Kasumi-1 (cell line): ENCODE measurements at places on chromosomes 6 and 20.
A peak's percentile ranks its signal among the peaks of the same experiment; 100 is the strongest.

DNA sequence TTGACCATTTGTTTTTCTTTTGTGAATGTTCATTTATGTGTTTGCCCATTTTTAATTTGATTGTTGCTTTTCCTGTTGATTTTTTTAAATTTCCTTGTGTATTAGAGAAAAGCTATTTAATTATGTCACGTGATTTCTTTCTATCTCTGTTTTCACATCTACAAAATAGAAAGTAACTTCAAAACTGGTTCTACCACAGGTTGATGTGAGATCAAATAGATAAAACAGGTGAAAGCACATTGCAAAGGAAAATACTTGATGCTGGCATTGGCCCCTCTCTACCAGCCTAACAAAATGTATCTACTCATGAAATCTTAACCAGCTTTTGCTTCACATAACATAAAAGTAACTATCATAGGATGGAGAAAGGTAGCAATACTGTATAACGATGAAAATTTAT, 129.2 kb downstream of the TMEM242 start:
- DNase-seq = no peak

GRCh38 chr6:138278326-138278725, 60.0 kb upstream of the PBOV1 start:
- no peak for DNase-seq

DNA sequence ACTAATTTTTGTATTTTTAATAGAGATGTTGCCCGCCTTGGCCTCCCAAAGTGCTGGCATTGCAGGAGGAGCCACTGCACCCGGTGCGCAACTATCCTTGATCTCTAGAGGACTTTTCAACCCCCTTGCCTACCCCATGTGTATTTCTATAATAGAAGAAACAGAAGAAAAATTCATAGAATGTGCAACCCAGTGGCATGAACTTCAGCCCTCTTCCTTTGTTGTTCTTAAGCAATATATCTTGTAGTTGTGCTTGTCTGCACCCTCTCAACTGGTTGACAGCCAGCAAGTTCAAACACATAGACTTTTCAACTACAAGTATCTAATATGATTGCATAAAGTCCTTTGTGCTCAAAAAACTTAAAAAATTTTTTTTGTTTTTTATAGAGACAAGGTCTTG, 72.3 kb upstream of the NCOA3 start:
- DNase-seq = no peak

DNA sequence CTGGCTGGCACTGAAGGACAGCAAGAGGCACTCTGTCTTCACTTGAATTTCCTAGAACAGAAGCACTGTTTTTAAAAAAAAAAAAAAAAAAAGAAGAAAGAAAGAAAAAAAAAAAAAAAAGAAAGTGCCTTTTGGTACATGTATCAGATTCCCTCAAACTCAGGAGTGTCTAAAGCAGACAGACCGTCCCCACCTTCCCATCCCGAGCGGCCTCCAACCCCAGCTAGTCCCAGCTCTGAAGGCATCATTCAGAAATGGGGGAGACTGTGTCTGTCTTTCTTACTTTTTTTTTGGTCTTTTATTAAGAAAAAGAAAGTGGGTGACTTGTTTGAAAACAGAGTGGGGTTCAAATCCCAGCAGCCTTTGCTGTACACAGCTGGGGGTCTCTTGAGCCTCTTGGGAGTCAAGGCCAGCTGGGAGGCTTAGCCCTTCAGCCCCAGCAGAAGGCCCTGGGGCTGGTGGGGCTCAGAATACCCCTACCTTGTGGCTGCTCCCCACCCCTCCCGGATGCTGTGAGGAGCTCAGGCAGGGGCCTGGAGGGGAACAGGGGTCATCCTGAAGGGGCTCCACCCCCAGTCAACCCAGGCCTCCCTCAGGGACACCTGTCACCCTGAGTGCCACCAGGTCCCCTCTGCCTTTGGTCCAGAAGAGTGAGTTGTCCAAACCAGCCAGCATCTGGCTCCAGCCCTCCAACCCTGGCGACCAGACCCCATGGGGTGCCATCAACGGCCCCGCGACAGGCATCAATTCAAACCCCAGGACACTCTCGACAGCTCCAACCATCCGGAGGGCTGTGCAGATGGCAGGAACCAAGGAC, 128.3 kb downstream of the TAF4 start:
- DNase-seq = no peak

DNA sequence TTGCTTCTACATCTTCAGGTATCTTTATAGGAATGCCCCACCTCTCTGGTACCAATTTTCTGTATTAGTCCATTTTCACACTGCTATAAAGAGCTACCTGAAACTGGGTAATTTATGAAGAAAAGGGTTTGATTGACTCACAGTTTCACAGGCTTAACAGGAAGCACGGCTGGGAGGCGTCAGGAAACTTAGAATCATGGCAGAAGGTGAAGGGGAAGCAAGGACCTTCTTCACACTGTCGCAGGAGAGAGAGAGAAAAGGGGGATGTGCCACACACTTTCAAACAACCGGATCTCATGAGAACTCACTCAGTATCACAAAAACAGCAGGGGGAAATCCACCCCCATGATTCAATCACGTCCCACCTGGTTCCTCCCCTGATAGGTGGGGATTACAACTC, 24.4 kb upstream of the LY86 start:
- DNase-seq = no peak

DNA sequence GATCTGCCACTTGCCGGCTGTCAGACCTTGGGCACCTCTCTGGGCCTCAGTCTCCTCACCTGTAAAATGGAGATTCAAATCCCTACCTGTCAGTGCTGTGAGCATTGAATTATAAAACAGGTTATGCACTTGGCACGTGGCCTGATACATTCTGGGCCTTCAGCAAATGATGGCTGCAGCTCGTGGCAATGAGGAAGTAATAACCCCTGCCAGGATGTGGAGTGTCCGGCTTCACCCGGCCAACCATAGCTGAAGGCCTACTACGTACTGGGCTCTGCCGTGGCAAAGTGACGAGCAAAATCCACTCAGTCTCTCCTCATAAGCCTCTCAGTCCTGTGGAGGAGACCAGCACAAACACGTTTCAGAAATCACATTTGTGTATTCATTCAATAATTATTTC, 10.9 kb upstream of the VSTM2L start:
- DNase-seq = no peak

DNA sequence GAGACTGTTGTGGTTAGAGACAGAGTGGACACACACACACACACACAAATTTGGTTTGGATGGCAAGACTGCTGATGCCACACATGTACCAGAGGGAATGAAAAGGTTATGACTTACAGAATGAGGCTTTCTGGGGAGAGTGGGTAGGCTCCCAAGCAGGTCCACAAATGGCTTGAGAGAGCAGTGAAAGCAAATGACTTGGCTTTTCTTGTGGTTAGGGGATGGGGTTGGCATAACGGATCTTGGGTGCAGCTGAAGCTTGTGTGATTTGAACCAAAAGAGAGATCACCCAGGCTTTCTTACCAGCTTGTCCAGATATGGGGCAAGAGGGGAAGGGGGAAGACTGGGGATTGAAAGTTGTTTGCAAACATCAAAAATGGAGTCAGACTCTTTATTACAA, 73.9 kb upstream of the OLIG3 start:
- DNase-seq = no peak

GRCh38 chr6:142294679-142295078, 7.1 kb upstream of the ADGRG6 start:
- DNase-seq = peak; percentile 95

GRCh38 chr6:153673225-153673624, 365.8 kb upstream of the OPRM1 start:
- DNase-seq = no peak

- peak; percentile 85 for DNase-seq
Observed at GRCh38 chr6:128600397-128600951, 80.1 kb upstream of the PTPRK start.

DNA sequence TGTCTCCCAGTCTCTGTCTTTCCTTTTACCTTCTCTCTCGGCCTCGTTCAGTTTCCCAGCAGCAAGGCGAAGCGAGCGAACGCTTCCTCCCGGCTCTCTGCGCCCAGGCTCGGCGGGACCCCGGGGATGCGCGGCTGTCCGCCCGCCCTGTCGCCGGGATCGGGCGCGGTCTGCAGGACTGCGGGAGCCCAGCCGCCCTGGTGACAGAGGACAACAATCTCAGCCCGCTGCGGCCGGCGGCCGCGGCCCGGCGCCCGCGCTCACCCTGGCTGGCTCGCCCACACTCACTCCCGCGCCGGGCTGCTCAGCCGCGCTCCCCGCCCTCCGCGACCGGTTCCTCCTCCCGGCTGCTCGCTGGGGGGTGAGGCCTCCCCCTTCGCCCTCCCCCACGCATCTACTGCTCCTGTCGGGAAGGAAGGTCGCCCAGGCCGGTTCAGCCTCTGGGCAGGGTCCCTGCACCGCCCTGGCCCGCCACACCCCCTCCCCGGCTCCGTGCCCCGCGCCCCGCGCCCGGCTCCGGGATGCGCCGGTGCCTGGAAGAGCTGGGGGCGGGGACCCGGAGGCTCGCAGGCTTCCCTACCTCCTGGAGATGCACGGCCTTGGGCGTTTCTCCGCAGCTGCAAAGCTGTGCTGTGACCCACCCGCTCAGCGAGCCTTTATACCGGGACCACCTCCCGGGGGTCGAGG, 410 bp downstream of the SYNE1 start:
- no peak for DNase-seq

DNA sequence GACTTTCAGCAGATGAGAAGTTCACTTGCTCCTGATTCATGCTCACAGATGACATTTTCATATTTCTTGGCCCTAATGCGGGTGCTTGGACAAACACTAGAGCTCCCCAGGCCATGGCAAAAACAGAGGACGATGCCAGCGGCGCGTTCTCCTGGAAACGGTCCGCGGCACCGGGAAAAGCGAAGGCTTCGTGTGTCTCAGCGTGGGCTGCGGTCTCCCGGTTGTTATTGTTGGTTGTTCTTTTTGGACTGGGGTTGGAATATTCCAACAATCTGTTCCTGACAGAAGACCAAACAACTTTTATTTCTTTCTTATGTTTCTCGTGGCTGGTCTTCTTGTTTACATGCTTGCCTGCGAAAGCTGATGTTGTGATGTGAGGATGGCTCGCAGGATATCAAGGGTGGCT, 46.8 kb upstream of the NEDD9 start:
- DNase-seq = no peak

- DNase-seq = no peak
Observed at GRCh38 chr6:152068622-152069261, 261.3 kb downstream of the ESR1 start.

- DNase-seq = no peak
Observed at GRCh38 chr6:131838051-131838450, 30.2 kb downstream of the ENPP1 start.

- no peak for DNase-seq
Observed at GRCh38 chr20:49517805-49518100, 35.3 kb upstream of the KCNB1 start.

DNA sequence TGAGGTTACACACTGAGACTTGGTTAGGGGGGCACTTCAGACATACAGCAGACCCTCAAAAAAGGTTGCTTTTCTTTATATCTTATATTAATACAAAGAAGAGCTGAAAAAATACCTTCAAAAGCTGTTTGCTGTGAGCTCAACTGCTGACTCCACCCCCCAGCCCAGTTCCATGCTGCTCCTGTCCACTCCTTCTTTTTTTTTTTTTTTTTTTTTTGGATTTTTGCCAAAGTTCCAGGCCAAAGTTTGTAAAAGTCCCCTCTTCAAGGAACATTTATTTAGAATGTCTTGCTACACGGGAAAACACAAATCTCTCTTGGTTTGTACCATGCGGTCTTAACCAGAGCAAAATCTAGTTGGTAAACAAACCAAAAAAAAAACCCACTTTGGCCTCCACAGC, 85.3 kb upstream of the AKAP12 start:
- no peak for DNase-seq

GRCh38 chr6:111771629-111772028, 101.6 kb downstream of the FYN start:
- no peak for DNase-seq

DNA sequence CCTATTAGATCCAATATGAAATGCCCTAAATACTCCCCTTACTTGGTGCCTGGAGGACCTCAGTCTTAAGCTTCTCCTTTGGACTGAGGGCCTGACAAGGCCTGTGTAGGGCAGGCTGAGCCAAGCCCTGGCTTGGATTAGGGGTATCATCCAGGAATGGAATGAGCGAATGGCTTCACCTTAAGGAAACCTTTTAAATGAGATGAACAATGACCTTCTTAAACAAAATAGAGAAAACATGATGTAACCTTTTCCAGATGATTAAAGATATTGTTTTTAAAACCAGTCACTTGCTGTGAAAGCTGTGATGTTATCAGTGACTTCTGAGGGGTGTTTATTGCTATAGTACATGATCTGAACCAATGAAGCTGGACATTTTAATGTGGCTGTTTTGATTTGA, 55.5 kb downstream of the TRAF3IP2 start:
- no peak for DNase-seq

GRCh38 chr20:13222319-13222716, 1.2 kb downstream of the ISM1 start:
- no peak for DNase-seq

- DNase-seq = no peak
Observed at GRCh38 chr20:46705378-46705729, 4.1 kb upstream of the SLC2A10 start.

DNA sequence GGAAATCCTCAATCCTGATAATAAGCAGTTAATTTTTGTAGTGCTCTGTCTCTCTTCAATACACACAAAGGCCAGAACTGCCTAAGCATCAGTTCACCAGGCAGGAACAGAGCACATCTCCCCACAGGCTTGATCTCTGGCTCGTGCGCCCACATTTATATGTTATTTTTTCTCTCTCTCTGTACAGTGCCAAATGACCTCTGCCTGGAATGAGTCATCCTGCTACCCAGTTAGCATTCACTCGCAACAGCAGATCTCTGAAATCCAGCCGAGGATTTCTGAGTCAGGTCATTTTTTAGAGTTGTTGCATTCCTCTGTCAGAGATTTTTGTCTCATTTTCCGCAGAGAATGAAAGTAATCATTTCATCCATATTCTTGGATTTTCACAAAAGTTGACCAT, 107.1 kb downstream of the COL12A1 start:
- DNase-seq = peak; percentile 63

DNA sequence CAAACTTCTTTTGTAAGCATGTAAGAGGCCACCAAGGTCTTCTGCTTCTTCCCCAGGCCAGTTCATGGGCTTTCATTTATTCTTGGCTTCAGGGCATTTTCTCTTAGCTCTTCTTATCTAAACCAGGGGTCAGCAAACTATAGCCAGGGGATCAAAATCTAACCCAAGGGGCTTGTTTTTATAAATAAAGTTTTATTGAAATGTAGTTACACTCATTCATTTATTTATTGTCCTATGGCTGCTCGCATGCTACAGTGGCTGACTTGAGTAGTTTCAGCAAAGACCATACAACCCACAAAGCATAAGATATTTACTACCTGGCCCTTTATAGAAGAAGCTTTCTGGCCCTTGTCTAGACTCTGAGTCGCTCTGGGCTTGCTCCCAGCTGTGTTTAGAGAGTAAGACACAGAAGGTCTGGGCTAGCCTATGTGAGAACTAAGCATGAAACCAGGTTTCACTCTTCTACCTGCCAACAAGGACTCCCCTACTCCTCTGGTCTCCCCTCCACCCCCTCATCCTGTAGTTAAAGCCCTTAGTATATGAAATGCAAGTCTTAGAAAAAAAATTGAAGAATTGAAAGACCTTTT, 43.2 kb downstream of the KHDC1L start:
- no peak for DNase-seq
